CD4-positive, alpha-beta T cell treated with Interleukin-17A for 4 hours (primary cell): ENCODE measurements at places on chromosomes 5 and 9.

- DNase-seq, result no peak
Observed at GRCh38 chr9:74282526-74283253, 214.4 kb upstream of the RORB start.

GRCh38 chr5:25448646-25449045 is 803.9 kb upstream of the CDH10 start:
- no peak for DNase-seq

DNA sequence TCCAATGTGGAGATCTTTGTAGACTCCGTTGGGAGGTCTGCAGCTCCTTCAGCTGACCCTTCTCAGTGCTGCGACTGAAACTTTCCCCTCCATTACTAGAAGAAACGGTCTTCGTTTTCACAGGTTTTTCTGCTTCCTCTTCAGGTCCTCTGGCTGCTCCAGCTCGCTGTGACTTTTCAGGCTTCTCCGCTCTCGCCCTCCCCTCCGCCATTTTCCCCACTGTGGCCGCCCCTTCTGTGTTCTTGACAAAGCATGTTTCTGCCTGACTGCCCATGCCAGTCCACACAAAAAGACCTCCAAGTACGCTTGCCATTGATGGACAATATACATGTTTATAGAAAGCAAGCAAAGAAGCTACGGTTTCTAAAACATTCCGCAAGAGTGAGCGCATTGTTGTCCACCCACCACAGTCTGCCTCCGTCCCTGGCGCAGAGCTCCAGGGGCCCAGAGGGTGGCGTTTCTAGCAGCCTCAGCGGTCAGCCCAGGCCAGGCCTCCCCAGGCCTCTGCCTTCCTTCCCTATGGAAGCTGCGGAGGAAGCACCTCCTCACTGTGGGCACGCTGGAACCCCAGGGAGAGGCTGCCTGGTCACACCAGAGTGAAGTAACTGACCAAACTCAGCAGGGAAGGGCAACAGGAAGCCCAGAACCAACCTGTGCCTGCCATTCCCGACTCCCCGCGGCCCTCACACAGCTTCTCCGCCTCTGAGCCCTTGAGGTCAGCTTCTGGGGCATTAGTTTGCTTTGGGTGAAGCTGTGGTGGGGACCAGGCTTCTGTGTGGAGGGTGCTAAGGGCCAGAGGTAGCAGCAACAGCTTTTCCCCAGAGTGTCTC is 19.9 kb upstream of the S1PR3 start:
- no peak for DNase-seq

- DNase-seq, result no peak
Observed at GRCh38 chr9:28272127-28272526, 698.8 kb upstream of the C9orf72 start.

- DNase-seq, result peak; percentile 4
Observed at GRCh38 chr9:3647652-3648051, 121.9 kb upstream of the RFX3 start.

DNA sequence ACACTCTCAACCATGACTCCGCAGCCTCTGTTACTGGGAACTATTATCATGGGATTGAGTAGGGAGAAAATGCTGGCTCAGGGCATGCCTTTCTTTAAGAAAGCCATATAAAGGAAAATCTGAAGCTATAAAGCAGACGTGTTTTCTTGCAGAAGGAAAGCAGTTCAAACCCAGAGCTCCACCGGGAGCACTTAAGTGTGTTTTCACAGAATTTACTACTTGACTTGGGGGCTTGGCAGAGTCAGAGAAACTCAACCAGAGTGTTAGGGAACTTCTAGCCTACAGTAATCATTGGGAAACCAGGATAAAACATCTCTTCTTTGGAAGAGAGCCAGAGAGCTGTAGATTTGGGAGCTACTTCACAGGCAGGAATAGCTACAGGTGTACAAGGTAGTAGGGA is 283.4 kb upstream of the ADRA1B start:
- no peak for DNase-seq

GRCh38 chr9:18058564-18059442 is 415.1 kb upstream of the ADAMTSL1 start:
- DNase-seq, result no peak

DNA sequence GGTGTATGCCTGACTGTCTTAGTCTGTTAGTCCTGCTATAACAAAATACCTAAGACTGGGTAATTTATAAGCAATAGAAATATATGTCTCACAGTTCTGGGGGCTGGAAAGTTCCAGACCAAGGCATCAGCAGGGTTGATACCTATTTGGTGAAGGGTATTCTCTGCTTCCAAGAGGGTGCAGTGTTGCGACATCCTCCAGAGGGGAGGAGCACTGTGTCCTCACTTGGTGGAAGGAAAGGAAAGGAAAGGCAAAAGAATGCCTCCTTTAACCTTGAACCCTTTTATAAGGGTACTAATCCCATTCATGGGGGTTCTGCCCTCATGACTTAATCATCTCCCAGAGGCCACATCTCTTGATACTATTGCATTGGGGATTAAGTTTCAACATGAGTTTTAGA is 42.0 kb upstream of the SLC24A2 start:
- no peak for DNase-seq

- DNase-seq, result no peak
Observed at GRCh38 chr9:69254223-69254622, 70.8 kb upstream of the ENTREP1 start.

- DNase-seq, result no peak
Observed at GRCh38 chr9:135559606-135560005, 1.9 kb upstream of the PAEP start.

DNA sequence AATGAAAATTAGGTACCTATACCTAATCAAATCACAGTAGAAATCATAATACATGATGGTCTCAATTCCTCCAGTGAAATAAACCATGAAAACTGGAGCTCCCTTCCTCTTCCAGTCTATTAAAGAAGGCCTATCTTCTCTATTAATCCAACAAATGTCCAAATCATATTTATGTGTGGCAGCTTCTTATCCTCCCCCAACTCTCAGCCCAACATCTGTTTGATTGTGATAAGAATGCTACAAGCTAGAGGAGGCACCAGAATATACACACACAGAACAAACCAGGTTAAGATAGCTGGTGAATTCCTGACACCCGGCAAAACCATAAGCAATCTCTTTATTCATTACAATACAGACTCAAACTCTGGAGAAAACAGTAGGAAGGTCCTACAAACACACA is 110.8 kb downstream of the FBXL17 start:
- DNase-seq, result no peak

DNA sequence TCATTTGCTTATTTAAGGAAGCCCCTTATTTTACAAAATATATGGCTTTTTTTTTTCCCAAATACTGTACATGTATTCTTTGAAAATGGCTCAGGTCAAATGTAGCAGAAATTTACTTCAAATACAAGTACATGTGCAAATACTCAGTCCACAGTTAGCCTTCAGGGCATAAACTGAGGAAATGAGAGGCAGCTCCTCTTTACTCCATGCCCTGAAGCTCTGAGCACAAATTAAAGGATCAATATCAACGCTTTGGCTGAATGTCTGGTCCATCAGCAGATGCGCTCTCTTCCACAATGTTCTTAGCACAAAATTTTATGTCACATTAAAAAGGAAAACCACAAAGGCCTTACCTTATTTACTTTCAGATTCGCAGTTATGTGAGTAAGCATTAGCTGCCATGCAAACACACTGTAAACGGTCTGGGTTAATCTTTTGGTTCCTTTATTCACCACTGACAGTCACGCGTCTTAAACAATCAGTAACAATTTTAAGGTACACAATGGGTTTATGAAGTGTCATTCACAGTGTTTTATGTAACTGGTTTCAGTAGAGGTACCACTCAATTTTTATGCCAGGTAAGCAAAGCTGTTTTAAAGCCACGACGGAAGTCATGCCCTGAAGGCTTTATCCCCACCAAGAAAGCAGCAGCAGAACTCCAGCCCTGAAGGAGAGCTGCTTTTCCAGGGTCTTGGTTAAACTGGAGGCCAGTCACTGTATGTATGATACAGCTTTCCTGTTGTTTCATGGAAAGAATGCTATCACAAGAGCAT is 103.4 kb downstream of the OTULIN start:
- DNase-seq, result no peak

GRCh38 chr5:61468483-61468865 is 136.4 kb downstream of the ZSWIM6 start:
- no peak for DNase-seq

GRCh38 chr5:168137265-168137664 is 154.2 kb upstream of the WWC1 start:
- DNase-seq, result no peak

- DNase-seq, result no peak
Observed at GRCh38 chr9:116270546-116270945, 117.0 kb downstream of the PAPPA start.

GRCh38 chr5:158007336-158007735 is 148.4 kb upstream of the CLINT1 start:
- DNase-seq, result no peak

DNA sequence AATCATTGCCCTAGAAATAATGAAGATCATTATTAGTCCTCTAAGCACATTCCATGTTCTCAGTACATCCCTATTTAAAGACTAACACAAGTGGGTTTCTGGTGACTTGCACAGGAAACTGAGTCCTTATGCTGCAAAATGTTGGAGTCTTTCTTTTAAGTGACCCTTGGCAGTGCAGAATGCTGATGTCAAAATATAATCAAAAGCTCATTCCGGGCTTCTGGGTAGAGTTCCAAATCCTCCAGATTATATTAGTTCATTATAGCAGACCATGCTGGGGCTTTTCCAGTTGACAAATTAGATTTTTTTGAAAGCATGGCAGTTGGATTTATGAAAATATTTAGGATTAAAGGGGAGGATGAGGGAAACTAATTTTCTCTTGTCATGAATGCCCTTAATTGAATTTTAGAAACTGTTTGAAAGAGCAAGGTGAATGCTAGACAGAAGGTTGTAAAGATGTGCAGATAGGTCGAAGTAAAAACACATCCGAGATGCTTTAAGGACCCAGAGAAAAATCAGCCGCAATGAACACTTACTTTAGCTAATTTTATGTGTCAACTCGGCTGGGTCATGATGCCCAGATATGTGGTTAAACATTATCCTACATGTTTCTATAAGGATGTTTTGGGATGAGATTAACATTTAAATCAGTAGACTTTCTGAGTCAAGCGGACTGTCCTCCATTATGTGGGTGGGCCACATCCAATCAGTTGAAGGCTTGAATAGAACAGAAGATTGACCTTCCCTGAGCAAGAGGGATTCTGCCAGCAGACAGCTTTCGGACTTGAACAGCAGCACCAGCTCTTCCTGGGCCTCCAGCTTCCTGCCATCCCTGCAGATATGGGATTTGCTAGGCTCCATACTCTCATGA is 88.7 kb downstream of the DAP start:
- no peak for DNase-seq

GRCh38 chr5:149237662-149238061 is 34.0 kb upstream of the AFAP1L1 start:
- DNase-seq, result no peak

- no peak for DNase-seq
Observed at GRCh38 chr9:130327070-130327780, 61.7 kb downstream of the HMCN2 start.

- no peak for DNase-seq
Observed at GRCh38 chr5:5751498-5751897, 329.0 kb downstream of the ICE1 start.

DNA sequence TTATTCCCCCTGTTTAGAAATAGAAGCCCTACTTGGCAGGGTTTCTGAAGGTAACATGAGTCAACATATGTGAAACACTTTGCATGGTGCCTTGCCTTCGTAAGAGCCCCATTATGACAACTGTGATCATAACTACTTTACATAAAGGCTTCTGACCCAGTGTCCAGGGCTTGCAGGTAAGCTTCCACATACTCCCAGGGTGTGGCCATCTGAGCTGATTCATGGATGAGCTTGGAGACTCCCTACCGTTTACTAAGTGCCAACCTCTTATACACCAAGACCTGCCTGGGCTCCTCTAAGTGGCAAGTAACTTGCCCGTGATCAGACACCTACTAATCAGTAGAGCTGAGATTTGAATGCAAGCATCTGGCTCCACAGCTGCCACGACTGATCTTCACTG is 62.8 kb upstream of the C5orf58 start:
- no peak for DNase-seq

DNA sequence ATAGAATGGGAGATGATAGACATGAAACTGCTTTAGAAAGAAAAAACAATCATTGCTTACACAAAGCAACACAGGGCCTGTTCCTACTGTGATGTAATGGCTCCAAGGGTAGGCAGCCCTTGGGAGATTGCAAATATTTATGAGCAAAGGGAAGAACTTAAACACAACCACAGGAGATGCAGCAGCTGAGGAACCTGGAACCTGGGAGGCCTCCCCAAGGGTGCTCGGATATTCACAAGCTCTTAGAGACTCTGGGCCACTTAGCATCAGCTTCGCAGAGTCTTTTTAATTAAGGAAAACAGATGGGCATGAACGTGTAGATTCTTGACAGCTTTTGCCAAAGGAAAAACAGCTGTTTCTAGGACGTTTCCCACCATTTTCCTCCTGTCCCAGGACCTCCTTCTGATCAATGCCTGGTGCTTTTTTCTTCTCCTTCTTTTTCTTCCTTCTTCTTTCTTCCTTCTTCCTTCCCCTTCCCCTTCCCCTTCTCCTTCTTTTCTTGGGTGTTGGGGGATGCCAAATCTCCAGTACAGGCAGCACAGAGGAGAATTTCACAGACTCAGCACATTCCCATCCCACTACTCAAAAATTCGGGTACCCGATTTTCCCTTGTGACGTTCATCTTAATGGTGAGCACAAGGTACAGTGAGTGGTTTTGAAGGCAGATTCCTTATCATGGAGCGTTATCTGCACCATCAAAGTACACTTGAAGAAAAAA is 28.1 kb upstream of the TCF7 start:
- no peak for DNase-seq

DNA sequence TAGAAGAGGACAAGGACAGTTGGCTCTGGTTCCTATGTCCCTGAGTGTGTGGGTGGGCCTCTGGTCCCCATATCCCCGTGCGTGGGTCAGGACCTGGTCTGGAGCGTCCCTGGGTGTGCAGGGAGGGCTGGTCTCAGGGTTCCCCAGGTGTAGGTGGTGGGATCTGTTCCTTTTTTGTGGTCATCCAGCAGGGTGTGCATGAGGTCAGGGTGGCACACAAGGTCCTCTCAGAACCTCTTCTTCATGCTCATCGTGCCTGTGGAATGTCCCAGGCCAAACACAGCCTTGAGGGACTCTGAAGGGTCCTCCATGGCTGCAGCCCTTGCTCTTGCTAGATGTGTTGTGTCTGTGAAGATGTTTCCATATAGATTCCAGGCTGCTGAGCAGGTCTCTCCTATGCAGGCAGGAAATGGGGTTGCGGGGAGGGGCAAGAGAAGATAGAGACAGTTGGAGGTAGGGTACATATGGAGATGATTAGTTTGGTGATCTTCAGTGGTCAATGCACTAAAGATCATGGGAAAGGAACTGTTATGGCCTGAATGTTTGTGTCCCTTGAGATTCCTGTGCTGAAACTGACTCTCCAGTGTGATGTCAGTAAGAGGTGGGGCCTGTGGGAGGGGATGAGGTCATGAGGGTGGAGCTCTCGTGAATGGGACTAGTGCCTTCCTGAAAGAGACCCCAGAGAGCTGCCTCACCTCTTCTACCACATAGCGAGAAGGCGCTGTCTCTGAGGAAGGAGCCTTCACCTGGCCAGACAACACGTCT is 53.1 kb downstream of the NXNL2 start:
- no peak for DNase-seq
